Calu3 (cell line): ENCODE measurements at places on chromosomes 1 and 21. TPM values are rescaled to one million over a fixed set of nuclear protein-coding genes. Genes with fewer than 3 reads are reported as not detected.

GRCh38 chr1:9490605-9491339 is 48.5 kb upstream of the SLC25A33 start:
- peaks cover 15% of the 10 kb centered on the region for H3K27me3 ChIP-seq
- H3K27ac ChIP-seq = no peak overlapping the region
- no peaks in the 10 kb centered on the region for H3K4me1 ChIP-seq
- no peaks in the 10 kb centered on the region for H3K36me3 ChIP-seq

GRCh38 chr21:14452031-14452726 is 69.2 kb upstream of the HSPA13 start:
- H3K27ac ChIP-seq = no peak overlapping the region
- no peak for DNase-seq
- H3K27me3 ChIP-seq = no peaks in the 10 kb centered on the region
- peaks cover 10% of the 10 kb centered on the region for H3K4me1 ChIP-seq
- no peak overlapping the region for H3K4me3 ChIP-seq

DNA sequence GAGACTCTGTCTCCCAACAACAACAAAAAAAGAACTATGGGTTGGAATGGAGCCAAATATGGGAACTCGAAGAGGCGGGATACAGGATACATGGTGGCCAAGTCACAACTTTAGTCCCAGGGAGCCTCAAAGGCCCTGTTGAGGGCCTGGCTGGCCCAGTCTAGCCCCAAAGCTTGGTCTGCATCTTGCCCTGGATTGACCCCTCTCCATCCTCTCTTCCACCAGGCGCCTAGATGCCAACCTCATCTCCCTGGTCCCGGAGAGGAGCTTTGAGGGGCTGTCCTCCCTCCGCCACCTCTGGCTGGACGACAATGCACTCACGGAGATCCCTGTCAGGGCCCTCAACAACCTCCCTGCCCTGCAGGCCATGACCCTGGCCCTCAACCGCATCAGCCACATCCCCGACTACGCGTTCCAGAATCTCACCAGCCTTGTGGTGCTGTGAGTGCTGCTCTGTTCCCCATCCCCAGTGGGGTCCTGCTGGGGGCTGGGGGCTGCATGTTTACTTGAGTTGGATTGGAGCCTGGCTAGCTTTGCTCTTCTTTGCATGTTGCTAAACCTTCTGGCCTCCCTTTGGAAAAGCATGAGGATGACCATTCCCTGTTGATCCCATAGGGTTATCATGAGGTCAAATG is 65.5 kb downstream of the UBE2T start:
- no peak for DNase-seq
- no peak overlapping the region for H3K27ac ChIP-seq
- no peaks in the 10 kb centered on the region for H3K4me1 ChIP-seq
- H3K36me3 ChIP-seq = no peaks in the 10 kb centered on the region

DNA sequence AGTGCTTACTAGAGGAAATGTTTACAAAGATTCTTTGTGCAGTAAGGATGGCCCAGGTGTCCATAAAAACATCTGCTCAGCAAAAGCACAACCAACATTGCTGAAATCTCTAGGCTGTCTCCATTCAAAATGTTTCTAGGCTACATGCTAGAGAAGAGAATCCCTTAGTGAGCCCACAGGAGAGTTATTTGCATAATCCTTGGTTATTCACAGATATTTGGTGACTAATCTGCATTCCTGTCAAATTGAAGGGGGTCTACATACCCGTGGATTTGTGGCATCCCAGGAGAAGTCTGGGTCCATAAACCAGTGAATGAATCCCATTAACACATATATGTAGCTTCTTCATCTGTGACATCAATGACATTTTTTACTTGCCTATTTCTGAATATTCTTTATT is 261.3 kb upstream of the ESRRG start:
- DNase-seq = no peak
- no peak overlapping the region for H3K27ac ChIP-seq
- H3K27me3 ChIP-seq = no peaks in the 10 kb centered on the region

DNA sequence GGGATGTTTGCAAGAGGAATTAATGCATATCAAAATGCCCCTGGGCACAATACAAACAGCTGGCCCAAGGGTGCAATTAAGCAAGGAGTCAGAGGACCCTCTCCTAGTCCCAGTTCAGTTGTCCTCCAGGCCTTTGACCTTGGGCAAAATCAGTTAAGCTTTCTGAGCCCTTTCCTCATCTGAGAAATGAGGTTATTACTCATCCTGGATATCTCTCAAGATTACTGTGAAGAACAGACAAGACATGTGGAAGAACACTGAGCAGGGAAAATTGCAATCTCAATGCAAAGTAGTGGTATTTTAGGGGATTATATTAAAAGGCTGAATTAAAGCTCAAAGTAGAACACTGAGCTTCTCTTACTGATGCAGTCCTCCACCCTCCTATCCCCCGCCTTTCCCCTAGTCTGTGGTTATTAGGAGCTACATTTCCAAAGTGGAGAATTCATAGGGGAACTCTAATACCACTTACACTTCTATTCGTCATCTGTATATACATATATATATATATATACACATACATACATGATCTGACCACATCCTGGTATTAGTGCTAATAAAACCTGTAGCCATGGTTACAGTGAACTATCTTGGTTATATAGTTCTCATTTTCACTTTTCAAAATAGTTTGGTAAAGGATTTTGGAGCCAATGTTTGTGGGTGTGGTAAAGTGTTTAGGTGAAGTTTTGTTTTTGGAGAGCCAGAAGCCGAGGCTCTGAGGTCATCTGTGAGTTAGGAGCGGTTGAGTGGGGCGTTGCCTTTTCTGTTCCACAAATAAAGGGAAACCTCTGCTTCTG is 18.1 kb downstream of the KIAA0040 start:
- H3K36me3 ChIP-seq = no peaks in the 10 kb centered on the region
- peaks cover 29% of the 10 kb centered on the region for H3K4me1 ChIP-seq
- no peak overlapping the region for H3K4me3 ChIP-seq
- H3K27ac ChIP-seq = no peak overlapping the region
- DNase-seq = no peak

- no peak overlapping the region for H3K4me3 ChIP-seq
- H3K27me3 ChIP-seq = no peaks in the 10 kb centered on the region
- no peaks in the 10 kb centered on the region for H3K36me3 ChIP-seq
- no peak overlapping the region for H3K27ac ChIP-seq
Observed at GRCh38 chr1:217096200-217096599, 373.0 kb upstream of the ESRRG start.

GRCh38 chr1:209761011-209761635 is 5.3 kb downstream of the TRAF3IP3 start:
- H3K36me3 ChIP-seq = no peaks in the 10 kb centered on the region
- no peak overlapping the region for H3K4me3 ChIP-seq
- H3K27me3 ChIP-seq = peaks cover 48% of the 10 kb centered on the region
- H3K27ac ChIP-seq = no peak overlapping the region
- DNase-seq = no peak

- no peak for DNase-seq
- H3K27me3 ChIP-seq = no peaks in the 10 kb centered on the region
- no peak overlapping the region for H3K4me3 ChIP-seq
- peak overlapping the region; percentile 64 for H3K27ac ChIP-seq
- H3K36me3 ChIP-seq = peaks cover 11% of the 10 kb centered on the region
Observed at GRCh38 chr1:215606564-215607168, 39.6 kb downstream of the KCTD3 start.

GSTM5 gene
- not detected in 2 replicates for total RNA-seq

PROK1 gene
- not detected in 2 replicates for total RNA-seq

CELA2A gene
- not detected in 2 replicates for total RNA-seq
